ENCODE measurements at places on chromosomes 4 and X.

DNA sequence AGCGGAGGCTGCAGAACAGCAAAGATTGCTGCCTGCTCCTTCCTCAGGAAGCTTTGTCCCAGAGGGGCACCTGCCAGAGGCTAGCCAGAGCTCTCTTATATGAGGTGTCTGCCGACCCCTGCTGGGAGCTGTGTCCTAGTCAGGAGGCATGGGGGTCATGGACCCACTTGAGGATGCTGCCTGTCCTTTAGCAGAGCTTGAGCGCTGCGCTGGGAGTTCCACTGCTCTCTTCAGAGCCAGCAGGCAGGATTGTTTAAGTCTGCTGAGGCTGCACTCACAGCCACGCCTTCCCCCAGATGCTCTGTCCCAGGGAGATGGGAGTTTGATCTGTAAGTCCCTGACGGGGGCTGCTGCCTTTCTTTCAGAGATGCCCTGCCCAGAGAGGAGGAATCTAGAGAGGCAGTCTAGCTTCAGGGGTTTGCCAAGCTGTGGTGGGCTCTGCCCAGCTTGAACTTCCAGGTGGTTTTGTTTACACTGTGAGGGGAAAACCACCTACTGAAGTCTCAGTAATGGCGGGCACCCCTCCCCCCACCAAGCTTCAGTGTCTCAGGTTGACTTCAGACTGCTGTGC is 10.9 kb downstream of the DCK start:
- peak; percentile 18 for DNase-seq

GRCh38 chr4:87019246-87019791 is 84.5 kb downstream of the AFF1 start:
- no peak for DNase-seq

- no peak for DNase-seq
Observed at GRCh38 chrX:154419189-154419588, 7.8 kb downstream of the TAFAZZIN start.

DNA sequence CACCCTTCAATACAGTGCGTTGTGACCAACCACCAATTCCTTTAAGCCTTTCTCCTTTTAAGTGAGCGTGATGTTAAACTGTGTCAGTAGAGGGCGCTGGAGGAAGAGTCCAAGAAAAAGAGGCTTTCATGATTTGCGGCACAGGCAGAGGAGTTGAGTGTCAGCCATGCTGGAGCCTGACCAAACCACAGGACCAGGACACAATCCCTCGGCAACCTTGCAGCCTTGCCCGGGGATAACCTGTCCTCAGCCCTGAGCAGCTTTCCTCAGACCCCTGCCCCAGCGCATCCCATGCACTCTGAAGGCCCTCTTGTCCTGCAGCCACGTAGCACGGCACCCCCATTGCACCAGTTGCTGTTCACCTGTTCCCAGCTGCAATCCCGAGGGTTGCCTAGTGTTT is 53.5 kb upstream of the SMIM31 start:
- peak; percentile 1 for DNase-seq

GRCh38 chr4:99763635-99764101 is 53.0 kb upstream of the DAPP1 start:
- no peak for DNase-seq

- DNase-seq: no peak
Observed at GRCh38 chr4:155526452-155527169, 140.0 kb upstream of the GUCY1A1 start.

DNA sequence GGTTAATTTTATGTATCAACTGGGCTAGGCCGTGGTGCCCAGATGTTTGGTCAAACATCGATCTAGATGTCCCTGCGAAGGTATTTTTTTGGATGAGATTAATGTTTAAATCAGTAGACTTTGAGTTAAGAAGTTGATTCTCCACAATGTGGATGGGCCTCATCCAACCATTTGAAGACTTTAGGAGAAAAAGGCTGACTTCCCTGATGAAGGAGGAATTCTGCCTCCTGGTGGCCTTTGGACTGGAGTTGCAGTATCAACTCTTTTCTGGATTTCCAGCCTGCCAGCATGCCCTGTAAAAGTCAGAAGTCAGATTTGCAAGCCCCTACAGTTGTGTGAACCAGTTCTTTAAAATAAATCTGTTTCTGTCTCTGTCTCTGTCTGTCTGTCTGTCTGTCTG is 91.4 kb downstream of the STK32B start:
- DNase-seq: no peak

DNA sequence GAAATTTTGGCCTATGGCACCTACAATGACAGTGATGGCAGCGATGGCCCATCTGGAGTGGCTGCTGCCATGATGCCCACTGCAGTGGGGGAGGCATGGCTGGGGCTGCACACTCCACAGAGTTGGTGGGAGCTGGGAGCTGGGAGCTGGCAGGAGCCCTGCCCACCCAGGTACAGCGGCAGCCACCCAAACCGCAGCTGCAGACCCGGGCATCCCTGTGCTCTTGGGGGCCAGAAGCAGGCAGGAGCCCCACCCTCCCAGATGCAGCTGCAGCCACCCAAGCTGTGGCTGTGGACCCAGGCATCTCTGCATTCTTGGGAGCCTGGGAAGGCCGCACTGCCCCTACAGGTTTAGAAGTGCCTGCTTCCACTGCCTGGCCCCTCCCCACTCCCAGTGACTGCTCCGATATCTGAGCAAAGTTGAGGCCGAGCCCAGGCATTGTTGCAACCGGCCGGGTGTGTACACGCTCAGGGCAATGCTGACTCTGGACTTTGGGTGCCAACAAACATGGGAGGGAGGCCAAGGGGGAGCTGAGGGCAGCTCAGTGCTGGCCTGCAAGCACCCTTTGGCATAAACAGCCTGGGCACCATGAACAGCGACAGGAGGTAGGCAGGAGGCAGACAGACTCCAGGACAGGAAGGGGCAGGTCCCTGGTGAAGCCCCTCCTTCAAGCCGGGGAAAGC is 82.8 kb downstream of the PPP4R3C start:
- DNase-seq: no peak

GRCh38 chrX:94454159-94454558 is 780.2 kb downstream of the FAM133A start:
- DNase-seq: no peak

DNA sequence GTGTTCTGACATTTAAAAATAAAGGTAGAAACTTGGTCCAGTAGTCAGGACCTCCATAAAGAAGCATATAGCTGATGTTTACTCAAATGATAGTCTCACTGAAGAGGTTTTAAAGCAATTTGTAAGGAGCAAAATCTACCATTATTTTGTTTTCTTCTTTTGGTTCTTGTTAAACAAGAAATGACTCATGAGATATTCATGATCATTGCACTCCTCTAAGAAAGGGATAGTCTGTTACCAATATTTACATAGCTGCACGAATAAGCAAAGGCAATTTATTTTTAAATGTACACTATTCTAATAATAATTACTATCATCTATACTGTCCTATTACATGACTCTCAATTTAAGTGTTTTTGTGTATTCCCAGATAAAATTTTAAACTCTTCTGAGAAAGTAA is 397.9 kb downstream of the FAM47B start:
- DNase-seq: no peak

DNA sequence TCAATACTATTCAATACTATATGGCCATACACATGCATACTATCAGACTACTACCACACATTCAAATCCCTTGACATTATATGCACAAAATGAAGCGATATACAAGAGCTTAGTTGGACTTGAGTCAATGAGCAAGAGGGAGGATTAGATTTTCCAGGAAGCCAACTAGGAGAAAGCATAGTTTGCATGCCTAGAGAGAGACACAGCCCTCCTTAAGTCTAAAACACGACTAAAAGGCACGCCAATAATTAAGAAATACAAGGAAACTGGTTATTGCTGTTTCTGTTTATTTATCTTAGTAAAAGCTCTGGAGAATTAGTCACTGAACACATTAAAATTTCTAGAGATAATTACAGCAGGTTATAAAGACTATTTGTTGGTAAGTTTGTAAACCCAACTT is 21.8 kb downstream of the MBNL3 start:
- no peak for DNase-seq

- DNase-seq: no peak
Observed at GRCh38 chr4:2301225-2301642, 39.3 kb upstream of the MXD4 start.

DNA sequence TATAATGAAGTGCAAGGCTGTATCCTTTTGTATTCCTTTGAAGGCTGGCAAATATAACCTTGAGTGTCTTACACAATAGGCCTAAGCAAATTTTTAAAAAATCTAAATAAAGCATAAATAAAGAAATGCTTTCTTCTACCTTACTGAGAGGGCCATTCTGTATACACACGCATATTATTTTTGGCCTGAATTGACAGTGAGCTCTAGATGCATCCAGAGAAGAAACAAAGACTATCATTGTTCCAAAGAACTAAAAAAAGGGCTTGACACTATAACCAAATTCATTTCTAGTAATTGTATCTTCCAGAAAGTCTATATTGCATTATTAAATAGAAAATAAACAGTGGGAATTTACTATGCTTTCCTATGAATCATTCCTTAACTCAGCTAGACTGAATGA is 100.2 kb downstream of the MAGEB17 start:
- no peak for DNase-seq

- DNase-seq: no peak
Observed at GRCh38 chr4:85939595-85939994, 420.3 kb downstream of the MAPK10 start.

Data from stimulated activated CD4-positive, alpha-beta T cell treated with anti-CD3 and anti-CD28 coated beads, Interleukin-2, amount 100 ng/mL, for 48 hours (primary cell).